Left renal pelvis (tissue), 4 donors: ENCODE measurements at places on chromosomes 6 and 20. TPM values are rescaled to one million over a fixed set of nuclear protein-coding genes. Genes with fewer than 3 reads are reported as not detected.

DNA sequence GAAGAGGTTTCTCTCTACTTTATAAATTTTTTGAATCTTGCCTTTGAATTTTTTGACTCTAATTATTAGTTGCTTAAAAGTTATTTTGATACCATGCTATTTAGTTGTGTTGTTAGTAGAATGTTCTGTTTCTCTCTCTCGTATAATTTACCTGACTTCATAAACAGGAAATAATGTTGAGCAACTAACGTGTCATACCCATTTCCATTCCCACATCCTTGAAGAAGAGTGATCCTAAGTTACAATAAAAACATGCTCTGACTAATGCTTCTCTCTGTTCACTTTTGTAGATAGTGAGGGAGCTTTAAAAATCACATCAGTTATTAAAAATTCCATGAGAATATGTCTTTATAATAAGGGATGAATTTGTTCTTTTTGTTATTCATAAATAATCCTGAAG, 69.7 kb downstream of the SAMD5 start:
- DNase-seq, result no peak

DNA sequence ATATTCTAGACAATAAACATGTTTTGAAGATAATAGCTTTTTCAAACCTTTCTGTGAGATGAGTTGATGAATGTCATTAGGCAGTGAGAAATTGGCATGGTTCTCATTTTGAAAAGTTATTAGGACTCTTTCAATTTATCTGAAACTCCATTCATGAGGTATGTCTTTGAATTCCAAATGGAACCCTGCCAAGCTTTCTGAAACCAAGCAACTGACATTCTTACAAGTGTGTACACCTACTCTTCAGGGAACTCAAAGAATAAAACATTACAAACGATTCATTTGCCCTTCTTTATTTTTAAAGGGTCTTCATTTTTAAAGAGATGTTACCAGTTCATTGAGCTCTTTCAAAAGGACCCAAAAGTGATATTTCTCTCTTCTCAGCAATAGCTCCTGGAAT, 2.1 kb upstream of the TRDN start:
- no peak for DNase-seq

GRCh38 chr6:91761621-91762020, 1174.7 kb upstream of the MAP3K7 start:
- no peak for DNase-seq

DNA sequence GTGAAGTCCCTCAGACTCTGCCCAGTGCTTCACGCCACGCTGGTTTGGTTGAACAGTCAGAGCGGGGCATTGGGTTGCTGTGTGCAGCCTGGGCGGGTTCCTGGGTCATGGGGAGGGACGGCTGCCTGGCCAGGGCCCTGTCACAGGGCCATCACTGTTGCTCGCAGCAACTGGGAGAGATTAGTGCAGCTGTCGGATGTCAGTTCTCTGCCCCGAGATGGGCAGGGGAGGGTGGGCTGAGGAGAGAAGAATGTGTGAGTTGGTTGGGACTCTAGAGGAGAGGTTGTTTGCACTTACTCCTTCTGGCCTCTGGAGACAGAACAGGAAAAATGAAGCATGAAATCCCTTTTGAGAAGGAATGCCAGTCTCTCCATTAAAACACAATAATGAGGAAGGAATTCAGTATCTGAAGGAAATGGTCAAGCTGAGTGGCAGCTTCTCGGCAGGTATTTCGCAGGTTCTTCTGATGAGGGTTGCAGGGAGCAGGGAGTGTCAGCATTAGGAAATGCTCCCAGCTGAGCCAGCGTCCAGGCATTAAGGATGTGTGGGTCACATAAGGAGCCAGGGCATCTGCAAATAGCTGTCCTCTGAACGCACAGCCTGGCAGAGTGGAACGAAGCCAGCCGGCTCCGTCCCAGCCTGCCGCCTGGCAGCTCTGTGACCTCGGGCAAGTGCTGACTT, 95.9 kb downstream of the SSR1 start:
- no peak for DNase-seq

GRCh38 chr6:52887910-52888524, 21.5 kb downstream of the GSTA3 start:
- DNase-seq, result no peak

- no peak for DNase-seq
Observed at GRCh38 chr6:106714281-106714680, 84.9 kb downstream of the QRSL1 start.

- DNase-seq, result no peak
Observed at GRCh38 chr6:71388856-71389527, 100.4 kb downstream of the OGFRL1 start.

SEMG1 gene
- not detected for polyA plus RNA-seq

PGC gene
- polyA plus RNA-seq, result not detected

ADIG gene
- polyA plus RNA-seq, result not detected

COL9A3 gene
- 51.8 TPM for polyA plus RNA-seq

LY6G6C gene
- 0.74 TPM for polyA plus RNA-seq
